ENCODE measurements at places on chromosomes 6 and 20. TPM values are rescaled to one million over a fixed set of nuclear protein-coding genes. Genes with fewer than 3 reads are reported as not detected.

DNA sequence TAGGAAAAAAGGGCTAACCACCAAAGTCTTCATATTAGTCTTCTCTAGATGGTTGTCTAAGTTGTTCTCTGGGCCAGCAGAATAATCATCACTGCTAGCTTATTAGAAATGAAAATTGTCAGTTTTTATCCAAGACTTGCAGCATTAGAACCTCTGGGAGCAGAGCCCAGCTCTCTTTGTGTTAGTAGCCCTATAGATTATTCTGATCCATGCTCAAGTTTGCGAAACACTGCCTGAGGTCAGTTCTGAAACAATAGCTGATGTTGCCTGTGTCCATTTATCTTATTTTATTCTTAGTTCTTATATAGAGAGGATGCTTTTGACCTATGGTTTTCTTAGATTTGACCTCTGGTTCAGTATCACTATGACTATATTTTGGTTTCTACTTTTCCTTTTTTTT is 66.9 kb downstream of the BCKDHB start:
- DNase-seq, result no peak
- no peaks in the 10 kb centered on the region for H3K27me3 ChIP-seq
- H3K27ac ChIP-seq, result no peak overlapping the region

DNA sequence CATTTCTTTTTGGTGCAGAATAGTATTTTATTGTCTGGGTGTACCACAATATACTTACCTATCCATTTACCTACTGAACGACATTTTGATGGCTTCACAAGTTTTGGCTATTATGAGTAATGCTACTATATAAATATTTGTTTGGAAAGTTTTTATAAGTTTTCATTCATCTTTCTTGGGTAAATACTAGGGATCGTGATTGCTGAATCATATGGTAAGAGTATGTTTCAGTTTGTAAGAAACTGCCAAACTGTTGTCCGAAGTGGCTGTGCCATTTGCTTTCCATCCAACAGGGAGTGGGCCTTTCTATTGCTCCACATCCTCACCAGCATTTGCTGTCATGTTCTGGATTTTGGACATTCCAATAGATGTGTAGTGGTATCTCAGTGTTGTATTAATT is 104.2 kb downstream of the CDYL start:
- no peaks in the 10 kb centered on the region for H3K27me3 ChIP-seq
- no peak overlapping the region for H3K4me3 ChIP-seq
- H3K36me3 ChIP-seq, result no peaks in the 10 kb centered on the region
- H3K4me1 ChIP-seq, result peaks cover 6% of the 10 kb centered on the region
- H3K27ac ChIP-seq, result no peak overlapping the region

GRCh38 chr20:63452341-63452740 is 20.1 kb downstream of the KCNQ2 start:
- no peak overlapping the region for H3K27ac ChIP-seq
- H3K4me1 ChIP-seq, result peaks cover 4% of the 10 kb centered on the region
- no peaks in the 10 kb centered on the region for H3K27me3 ChIP-seq
- H3K4me3 ChIP-seq, result no peak overlapping the region

GRCh38 chr6:105321728-105322127 is 81.2 kb downstream of the PREP start:
- no peak overlapping the region for H3K4me3 ChIP-seq
- DNase-seq, result no peak

- H3K4me3 ChIP-seq, result no peak overlapping the region
- no peak overlapping the region for H3K27ac ChIP-seq
- no peaks in the 10 kb centered on the region for H3K4me1 ChIP-seq
These were observed 292.6 kb downstream of the GMDS start for GRCh38 chr6:1952740-1953360.

DNA sequence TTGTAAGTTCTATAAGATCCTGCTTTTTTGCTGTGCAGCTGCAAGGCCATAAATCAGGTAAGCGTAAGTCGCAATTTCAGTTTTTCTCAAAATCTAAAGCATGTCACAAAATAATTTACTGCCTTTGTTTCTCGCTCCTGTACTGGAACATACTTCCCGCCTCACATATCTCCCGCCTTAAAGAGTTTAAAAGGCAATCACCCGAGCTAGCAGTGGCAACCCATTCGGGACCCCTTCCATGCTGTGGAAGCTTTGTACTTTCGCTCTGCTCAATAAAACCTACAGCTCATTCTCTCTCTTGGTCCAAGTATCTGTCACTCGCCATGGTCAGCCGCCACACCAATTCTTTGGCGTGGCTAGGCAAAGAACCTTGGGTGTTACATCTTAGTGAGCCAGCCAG is 34.0 kb downstream of the CEP85L start:
- H3K36me3 ChIP-seq, result no peaks in the 10 kb centered on the region
- H3K4me1 ChIP-seq, result no peaks in the 10 kb centered on the region
- DNase-seq, result no peak
- H3K27ac ChIP-seq, result no peak overlapping the region

GRCh38 chr20:32493356-32493755 is 91.8 kb downstream of the NOL4L start:
- H3K27ac ChIP-seq, result no peak overlapping the region
- H3K4me3 ChIP-seq, result no peak overlapping the region
- no peaks in the 10 kb centered on the region for H3K27me3 ChIP-seq
- H3K4me1 ChIP-seq, result no peaks in the 10 kb centered on the region
- DNase-seq, result no peak
- no peaks in the 10 kb centered on the region for H3K36me3 ChIP-seq

- no peaks in the 10 kb centered on the region for H3K4me1 ChIP-seq
- H3K4me3 ChIP-seq, result no peak overlapping the region
- no peaks in the 10 kb centered on the region for H3K27me3 ChIP-seq
- no peak overlapping the region for H3K27ac ChIP-seq
These were observed 107.9 kb upstream of the SYNDIG1 start for GRCh38 chr20:24361541-24361940.

GRCh38 chr20:5908981-5909380 is 41.4 kb downstream of the TRMT6 start:
- H3K4me1 ChIP-seq, result peaks cover 6% of the 10 kb centered on the region
- no peak for DNase-seq
- no peaks in the 10 kb centered on the region for H3K27me3 ChIP-seq
- no peaks in the 10 kb centered on the region for H3K36me3 ChIP-seq
- H3K27ac ChIP-seq, result no peak overlapping the region

DNA sequence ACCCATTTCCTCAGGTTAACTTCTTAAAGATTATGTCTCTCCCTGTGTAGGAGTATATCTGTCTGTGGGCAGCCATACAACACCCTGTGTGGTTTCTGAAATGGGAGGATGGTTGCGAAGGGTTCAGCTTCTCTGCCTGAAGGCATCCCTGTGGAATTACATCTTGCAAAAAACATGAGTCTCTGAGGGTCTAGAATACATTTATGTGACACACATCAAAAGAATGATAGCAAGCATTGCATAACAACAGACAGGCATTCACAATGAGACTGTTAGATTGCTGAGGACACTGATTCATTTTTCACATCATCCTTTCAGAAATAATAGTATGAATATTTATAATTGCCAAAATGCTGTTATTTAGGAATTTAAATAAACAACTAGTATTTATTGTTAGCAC is 670.9 kb downstream of the HTR1B start:
- H3K4me3 ChIP-seq, result no peak overlapping the region
- DNase-seq, result no peak
- H3K36me3 ChIP-seq, result no peaks in the 10 kb centered on the region
- H3K27me3 ChIP-seq, result no peaks in the 10 kb centered on the region

- H3K27ac ChIP-seq, result no peak overlapping the region
- H3K27me3 ChIP-seq, result no peaks in the 10 kb centered on the region
- no peaks in the 10 kb centered on the region for H3K36me3 ChIP-seq
- H3K4me1 ChIP-seq, result no peaks in the 10 kb centered on the region
These were observed 188.2 kb downstream of the FNDC1 start for GRCh38 chr6:159357211-159357915.

DNA sequence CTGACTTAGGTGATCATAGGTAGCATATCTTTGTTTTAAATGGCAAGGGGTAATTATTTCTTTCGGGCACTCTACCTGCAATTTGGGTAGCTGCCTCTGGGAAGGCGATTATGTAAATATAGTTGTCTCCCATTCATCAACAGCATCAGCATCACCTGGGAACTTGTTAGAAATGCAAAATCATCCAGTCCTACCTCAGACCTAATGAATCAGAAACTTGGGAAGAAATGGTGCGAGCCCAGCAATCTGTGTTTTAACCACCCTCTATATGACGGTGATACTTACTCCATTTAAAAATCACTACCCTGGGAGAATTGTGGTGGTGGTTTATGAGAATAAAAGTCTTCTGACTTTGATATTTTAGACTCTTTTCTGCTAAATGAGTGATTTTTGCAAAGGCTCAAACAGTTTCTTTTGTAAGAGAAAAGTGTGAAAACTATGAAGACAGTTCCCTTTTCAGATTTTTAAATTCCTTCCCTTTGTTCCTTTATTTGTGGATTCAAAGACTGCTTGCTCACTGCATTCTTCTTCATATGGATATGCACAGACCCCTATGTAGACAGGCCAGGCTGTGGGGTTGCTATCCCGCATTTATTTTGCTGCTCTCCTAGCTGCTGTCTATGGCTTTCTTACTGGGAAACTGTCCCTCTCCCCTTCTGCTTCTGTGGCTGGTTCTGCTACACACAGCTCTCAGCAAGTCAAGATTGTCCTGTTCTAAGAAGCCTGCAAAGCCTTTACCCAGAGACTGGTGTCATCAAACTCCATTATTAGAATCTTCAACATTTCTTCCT is 365.3 kb downstream of the RNF144B start:
- H3K27ac ChIP-seq, result no peak overlapping the region
- H3K4me1 ChIP-seq, result no peaks in the 10 kb centered on the region
- no peaks in the 10 kb centered on the region for H3K27me3 ChIP-seq
- H3K4me3 ChIP-seq, result no peak overlapping the region
- no peak for DNase-seq

DNA sequence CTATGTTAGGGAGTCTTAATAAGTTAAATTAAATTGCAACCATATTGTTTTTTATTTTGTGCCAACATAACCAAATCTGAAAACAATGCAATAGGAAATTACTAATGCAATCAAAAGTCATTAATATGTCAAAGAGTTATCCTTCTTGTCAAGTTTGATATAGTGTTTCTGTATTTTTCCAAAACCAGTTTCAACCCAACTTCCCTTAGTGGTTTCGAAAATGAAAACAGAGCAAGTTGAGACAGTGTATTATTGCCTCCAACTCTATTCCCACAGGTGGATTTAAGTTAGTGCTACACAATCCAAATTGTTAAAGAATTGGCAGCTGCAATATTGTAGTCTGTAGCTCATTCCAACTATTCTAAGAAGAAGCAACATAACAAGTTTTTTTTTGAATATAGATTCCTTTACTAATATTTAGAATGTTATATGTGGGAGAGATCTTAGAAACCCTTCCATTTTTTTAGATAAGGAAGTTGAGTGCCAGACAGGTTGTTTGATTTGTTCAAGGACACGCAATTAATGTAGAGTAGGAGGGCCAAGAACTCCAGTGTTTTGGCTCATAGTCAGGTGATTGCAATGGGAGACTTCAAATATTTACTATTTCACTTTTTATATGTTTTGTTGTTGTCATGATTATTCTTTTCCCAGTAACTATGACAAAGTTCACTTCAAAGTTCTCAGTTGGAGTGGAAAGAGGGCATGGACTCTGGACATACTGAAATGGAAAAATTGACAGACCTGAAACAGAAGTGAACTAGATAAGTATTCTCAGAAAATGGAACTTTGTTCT is 282.4 kb upstream of the HSF2 start:
- H3K4me3 ChIP-seq, result no peak overlapping the region
- no peaks in the 10 kb centered on the region for H3K4me1 ChIP-seq
- no peaks in the 10 kb centered on the region for H3K27me3 ChIP-seq
- H3K27ac ChIP-seq, result no peak overlapping the region

DNA sequence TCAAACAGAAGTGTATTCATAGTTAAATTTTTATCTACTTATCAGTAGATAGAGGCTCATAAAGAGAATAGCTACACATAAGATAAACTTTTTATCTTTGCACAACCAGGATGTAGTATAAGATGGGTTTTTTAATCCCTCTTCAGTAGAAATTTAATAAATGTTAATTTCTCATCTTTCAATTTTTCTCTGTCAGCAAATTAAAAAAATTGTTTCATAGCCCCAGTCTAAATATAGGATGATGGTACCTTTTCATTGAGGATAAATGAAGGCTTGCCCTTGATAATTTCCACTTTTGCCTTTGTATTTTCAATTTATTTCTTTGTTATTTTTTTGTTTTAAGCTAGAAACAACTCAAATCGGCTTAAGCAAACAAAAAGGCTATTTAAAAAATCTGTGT is 251.2 kb upstream of the NOX3 start:
- H3K27me3 ChIP-seq, result no peaks in the 10 kb centered on the region
- no peaks in the 10 kb centered on the region for H3K36me3 ChIP-seq
- no peak for DNase-seq
- no peaks in the 10 kb centered on the region for H3K4me1 ChIP-seq
- H3K4me3 ChIP-seq, result no peak overlapping the region

DNA sequence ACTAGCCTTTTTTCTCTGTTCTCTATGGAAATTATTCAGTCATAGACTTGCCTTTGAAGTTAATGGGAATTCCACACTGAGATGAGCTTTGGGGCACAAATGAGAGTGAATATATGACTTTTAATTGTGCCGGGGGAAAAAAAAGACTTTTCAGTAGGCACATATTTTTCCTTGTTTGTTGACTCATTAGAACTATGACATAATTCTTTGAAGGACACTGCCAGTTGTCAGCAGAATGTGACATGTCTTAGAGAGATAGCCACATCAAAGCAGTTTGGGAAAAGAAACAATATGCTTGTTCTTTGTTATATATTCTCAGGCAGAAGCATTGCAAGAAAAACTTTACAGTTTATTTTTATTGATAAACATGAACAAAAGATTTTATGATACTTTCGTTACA is 138.3 kb downstream of the COL9A1 start:
- DNase-seq, result no peak
- H3K4me3 ChIP-seq, result no peak overlapping the region
- H3K27me3 ChIP-seq, result no peaks in the 10 kb centered on the region

DNA sequence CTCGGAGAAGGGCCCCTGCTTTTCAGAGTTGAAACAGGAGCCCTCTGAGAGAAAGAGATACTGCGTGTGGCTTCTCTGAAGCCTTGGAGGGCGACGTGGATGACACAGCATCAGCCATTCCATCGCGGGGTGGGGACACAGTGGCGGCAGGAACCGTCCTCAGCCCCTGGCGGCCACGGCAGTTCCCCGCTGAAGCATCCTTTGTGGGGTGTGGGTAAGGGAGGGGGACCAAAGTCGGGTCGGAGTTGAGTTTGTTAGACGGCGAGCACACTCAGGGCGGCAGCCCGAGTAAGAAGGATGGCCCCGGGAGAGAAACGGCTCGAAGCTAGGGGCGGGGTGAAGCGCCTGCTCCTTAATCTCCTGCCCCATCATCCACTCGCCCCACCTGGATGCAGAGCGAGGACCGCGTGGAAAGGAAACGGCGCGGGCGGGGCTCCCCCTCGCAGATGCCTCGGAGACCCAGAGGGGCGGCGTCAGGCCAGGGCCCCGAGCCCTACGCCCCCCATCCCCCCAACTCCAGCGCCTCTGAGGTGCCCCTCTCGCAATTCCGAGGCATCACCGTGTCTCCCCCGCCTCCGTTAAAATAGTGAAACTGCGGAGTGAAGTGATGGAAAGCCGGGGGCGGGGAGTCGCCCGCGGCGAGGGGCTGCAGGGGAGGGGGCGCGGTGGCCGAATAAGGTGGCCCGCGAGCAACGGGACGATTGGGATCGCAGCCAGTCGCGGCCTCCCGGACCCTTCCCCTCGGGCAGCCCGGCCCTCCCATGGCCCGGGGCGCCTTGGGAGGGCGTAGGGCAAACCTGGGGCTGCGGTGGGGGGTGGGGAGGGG is 796 bp upstream of the RREB1 start:
- no peaks in the 10 kb centered on the region for H3K36me3 ChIP-seq
- no peaks in the 10 kb centered on the region for H3K27me3 ChIP-seq

The SGK2 gene
- 1.6 TPM for total RNA-seq

The GABRR1 gene
- total RNA-seq, result not detected

The OPN5 gene
- total RNA-seq, result not detected

The ACTL10 gene
- total RNA-seq, result 1.7 TPM

The HLA-DMA gene
- total RNA-seq, result 22.7 TPM

The BTNL2 gene
- not detected for total RNA-seq

The PDYN gene
- not detected for total RNA-seq

The RAMACL gene
- total RNA-seq, result 1.1 TPM

The CARMIL1 gene
- 18.4 TPM for total RNA-seq

The SPATA25 gene
- 5.9 TPM for total RNA-seq

Data from ovary (tissue), 10 donors.